ENCODE measurements at places on chromosomes 4 and X.

GRCh38 chrX:153495903-153496589 is 1.3 kb downstream of the BGN start:
- DNase-seq = no peak

DNA sequence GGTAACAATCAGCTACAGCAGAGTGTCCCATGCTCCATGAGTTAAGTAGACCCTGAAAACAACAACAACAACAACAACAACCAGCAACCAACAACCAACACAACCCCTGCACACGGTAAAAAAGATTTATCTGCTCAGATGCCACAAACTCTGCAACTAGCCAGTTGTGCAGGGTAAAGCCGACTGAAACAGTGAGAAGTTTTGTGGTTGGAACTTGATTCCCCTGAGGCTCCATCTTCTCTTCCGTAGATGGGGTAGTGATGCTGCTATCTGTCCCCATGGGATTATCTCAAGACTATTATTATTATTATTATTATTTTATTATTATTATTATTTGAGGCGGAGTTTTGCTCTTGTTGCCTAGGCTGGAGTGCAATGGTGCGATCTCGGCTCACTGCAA is 50.6 kb upstream of the RAPGEF2 start:
- no peak for DNase-seq

DNA sequence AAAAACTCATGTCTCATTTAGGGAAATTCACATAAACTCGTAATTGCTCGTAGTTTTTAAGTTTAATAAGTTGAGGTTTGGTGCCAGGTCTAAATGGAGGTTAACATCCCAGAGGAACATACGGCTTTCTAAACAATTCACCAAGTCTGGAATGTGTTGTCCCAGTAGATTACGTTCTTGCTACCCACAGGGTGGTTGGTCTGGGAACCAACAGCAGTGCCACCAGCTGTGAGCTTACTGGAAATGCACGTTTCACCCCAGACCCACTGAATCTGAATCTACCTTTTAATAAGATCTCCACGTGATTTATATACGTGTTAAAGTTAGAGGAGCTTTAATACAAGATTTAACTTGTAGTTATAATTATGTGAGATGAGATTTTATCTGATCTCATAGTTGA is 134.3 kb downstream of the BMPR1B start:
- DNase-seq = no peak

DNA sequence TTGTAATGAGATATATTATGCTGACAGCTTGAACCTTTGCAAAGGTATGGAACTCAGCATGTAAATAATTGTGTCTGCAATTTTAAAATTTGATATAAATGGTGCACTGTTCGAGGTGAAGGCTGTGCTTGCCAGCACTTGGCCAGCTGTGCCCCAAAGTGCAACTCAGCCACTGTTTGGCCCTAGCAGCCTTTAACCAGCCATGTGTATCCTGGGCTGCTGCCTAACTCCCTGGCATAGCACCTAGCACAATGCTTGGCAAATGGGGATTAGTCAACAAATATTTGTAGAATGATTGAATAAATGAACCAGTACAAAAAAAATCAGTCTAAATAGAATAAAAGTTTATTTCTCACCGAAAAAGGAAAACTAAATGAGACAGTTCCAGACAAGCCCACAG is 83.8 kb upstream of the ZIC3 start:
- no peak for DNase-seq

Measured in globus pallidus (tissue), 1 donor.